ENCODE measurements at places on chromosomes 5 and 9.

DNA sequence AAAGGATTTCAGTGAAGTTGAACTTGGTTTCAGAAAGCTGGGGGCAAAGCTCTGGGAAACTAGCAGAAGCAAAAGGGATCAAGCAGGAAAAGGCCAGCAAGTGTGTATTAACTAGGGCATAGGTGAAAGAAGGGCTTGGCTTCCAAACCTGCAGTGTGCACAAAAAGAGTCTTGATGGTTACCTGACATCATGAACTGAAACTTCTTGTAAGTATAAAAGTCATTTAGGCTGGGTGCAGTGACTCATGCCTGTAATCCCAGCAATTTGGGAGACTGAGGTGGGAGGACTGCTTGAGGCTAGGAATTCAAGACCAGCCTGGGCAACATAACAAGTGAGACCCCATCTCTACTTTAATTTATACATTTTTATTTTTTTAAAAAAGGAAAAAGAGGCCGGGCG is 216.4 kb downstream of the EPB41L4A start:
- no peak for DNase-seq

DNA sequence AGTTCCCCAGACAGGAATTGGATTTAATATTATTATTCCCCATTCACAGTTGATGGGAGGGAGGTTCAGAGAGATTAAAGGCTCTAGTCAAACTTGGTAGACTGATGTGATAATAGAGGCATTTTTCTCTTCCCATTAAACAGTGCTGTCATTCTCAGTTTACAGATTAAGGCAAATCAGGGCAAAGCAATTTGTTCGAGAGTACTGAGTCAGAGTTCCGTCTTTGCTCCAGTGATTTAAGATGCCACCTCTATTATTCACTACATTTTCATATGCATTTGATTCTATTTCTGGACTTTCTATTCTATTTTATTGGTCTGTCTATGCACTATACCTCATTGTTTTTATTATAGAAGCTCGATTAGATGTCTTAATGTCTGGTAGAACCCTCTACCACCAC is 201.0 kb upstream of the RAI14 start:
- DNase-seq, result no peak

GRCh38 chr9:72129271-72130156 is 19.7 kb upstream of the GDA start:
- DNase-seq, result no peak

DNA sequence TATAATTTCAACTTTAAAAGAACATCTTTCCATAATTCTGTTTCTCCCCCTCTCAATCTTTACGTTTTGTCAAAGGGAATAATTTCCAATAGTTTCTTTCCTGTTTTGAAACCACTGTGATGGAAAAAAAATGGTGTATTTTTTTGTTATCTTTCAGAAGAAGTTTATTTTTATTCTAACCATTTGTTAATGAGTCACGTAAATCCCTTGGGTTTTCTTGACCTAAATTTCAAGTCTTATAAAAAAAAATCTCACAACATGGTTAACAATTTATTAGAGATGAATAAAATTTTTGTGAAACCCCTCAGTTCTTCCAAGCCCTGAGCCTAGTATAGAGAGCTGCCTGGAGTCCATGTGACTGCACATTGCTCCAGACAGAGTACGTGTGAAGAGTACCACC is 106.1 kb upstream of the FBXL17 start:
- no peak for DNase-seq

GRCh38 chr9:136943291-136944211 is 987 bp downstream of the FBXW5 start:
- DNase-seq, result no peak

DNA sequence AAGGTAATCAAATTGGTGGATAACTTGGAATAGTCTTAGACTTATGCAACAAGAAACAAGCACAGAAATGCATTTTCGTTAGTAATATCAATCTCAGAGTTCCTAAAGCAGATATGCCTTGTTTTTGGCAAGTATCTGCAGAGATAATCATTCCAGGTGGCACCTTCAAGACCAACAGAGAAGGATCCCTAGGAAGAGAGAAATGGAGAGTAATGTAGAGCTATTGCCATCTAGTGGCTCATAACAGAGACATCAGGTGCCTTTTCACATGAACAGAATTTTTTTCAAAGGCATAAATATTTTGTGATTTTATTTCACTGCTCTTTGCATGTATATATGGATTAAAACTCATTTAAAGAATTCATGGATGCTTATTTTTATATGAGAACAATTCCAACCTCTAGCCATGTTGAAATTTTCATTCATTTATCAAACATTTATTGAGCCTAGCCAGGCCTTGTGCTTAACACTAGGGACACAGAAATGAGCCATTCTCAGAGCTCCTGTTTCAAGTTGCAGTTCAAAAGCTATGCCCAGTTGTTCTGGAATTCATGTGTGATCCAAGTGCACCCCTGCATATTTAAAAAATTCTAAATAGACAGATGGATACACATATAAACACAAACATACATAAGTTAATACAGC is 117.5 kb upstream of the OR13F1 start:
- no peak for DNase-seq

- DNase-seq, result no peak
Measured at GRCh38 chr5:58653521-58653920, 70.6 kb downstream of the RAB3C start.

- no peak for DNase-seq
Measured at GRCh38 chr5:96962540-96962991, 26.7 kb downstream of the LNPEP start.

GRCh38 chr5:10627160-10627701 is 63.4 kb downstream of the ANKRD33B start:
- DNase-seq, result no peak

- no peak for DNase-seq
Measured at GRCh38 chr5:147065071-147065470, 169.8 kb upstream of the STK32A start.
